Spinal cord (tissue), 10 donors: ENCODE measurements at places on chromosomes 12 and 14. TPM values are rescaled to one million over a fixed set of nuclear protein-coding genes. Genes with fewer than 3 reads are reported as not detected.

Gene MYO1H
- not detected for total RNA-seq

Gene KRT72
- 0.11 TPM for total RNA-seq

Gene KLHDC1
- total RNA-seq, result 13.4 TPM

Gene FOXN4
- not detected for total RNA-seq

Gene C14orf180
- total RNA-seq, result 6.0 TPM

Gene FGD6
- 42.9 TPM for total RNA-seq

Gene TPPP2
- total RNA-seq, result not detected

Gene OR10AD1
- total RNA-seq, result not detected

Gene SLCO1B1
- total RNA-seq, result not detected

Gene ALG10
- 8.0 TPM for total RNA-seq

Gene TBC1D30
- total RNA-seq, result 9.0 TPM

Gene DCP1B
- total RNA-seq, result 13.7 TPM

Gene MYH7
- 0.99 TPM for total RNA-seq

Gene POTEM
- total RNA-seq, result not detected

Gene KRT85
- total RNA-seq, result not detected

Gene KRT83
- not detected for total RNA-seq

Gene ZNF26
- total RNA-seq, result 10.9 TPM

Gene C12orf54
- 0.50 TPM for total RNA-seq

Gene ACOT6
- total RNA-seq, result not detected

Gene RERGL
- 7.7 TPM for total RNA-seq

Gene MYBPC1
- total RNA-seq, result 5.8 TPM
